Fibroblast of lung (primary cell): ENCODE measurements at places on chromosomes 13 and 19. TPM values are rescaled to one million over a fixed set of nuclear protein-coding genes. Genes with fewer than 3 reads are reported as not detected.

PEAK3 gene
- not detected in 2 replicates for total RNA-seq

FLT3 gene
- not detected in 2 replicates for total RNA-seq

TPTE2 gene
- total RNA-seq, result not detected in 2 replicates

MBD3L2 gene
- not detected in 2 replicates for total RNA-seq

CGB7 gene
- total RNA-seq, result under 0.01 TPM in 2 replicates

ZNF723 gene
- total RNA-seq, result not detected in 2 replicates

N4BP2L1 gene
- total RNA-seq, result 5.6 and 5.9 TPM in 2 replicates

MCEMP1 gene
- not detected in 2 replicates for total RNA-seq

C19orf53 gene
- total RNA-seq, result 50.1 and 58.8 TPM in 2 replicates

FFAR2 gene
- not detected in 2 replicates for total RNA-seq

PLIN3 gene
- total RNA-seq, result 157 and 191 TPM in 2 replicates

SERP2 gene
- total RNA-seq, result 9.2 and 15.5 TPM in 2 replicates

TNNT1 gene
- 7.4 and 10.4 TPM in 2 replicates for total RNA-seq

NALCN gene
- total RNA-seq, result 0.77 and 1.5 TPM in 2 replicates

MEIOSIN gene
- total RNA-seq, result not detected in 2 replicates

NXNL1 gene
- total RNA-seq, result not detected in 2 replicates

SERPINE3 gene
- total RNA-seq, result not detected in 2 replicates

ZNF772 gene
- 16.9 and 29.7 TPM in 2 replicates for total RNA-seq

GSX1 gene
- total RNA-seq, result not detected in 2 replicates

FXYD1 gene
- total RNA-seq, result 4.5 and 11.3 TPM in 2 replicates

ZNF112 gene
- 9.1 and 10.0 TPM in 2 replicates for total RNA-seq

PPP1R13L gene
- 1.5 and 3.0 TPM in 2 replicates for total RNA-seq

HSD17B14 gene
- total RNA-seq, result 7.7 and 11.1 TPM in 2 replicates

KLK13 gene
- total RNA-seq, result not detected in 2 replicates

CEACAM1 gene
- not detected in 2 replicates for total RNA-seq

NOVA2 gene
- total RNA-seq, result not detected in 2 replicates

ZNF350 gene
- total RNA-seq, result 11.3 and 16.5 TPM in 2 replicates

GAPDHS gene
- not detected in 2 replicates for total RNA-seq
